ENCODE measurements at places on chromosomes 5 and 9.

- peak; percentile 34 for DNase-seq
Observed at GRCh38 chr9:114611516-114612271, 603 bp downstream of the TMEM268 start.

GRCh38 chr5:88256872-88257271 is 11.8 kb downstream of the TMEM161B start:
- DNase-seq: no peak

- DNase-seq: no peak
Observed at GRCh38 chr5:146796144-146796543, 82.4 kb downstream of the PPP2R2B start.

DNA sequence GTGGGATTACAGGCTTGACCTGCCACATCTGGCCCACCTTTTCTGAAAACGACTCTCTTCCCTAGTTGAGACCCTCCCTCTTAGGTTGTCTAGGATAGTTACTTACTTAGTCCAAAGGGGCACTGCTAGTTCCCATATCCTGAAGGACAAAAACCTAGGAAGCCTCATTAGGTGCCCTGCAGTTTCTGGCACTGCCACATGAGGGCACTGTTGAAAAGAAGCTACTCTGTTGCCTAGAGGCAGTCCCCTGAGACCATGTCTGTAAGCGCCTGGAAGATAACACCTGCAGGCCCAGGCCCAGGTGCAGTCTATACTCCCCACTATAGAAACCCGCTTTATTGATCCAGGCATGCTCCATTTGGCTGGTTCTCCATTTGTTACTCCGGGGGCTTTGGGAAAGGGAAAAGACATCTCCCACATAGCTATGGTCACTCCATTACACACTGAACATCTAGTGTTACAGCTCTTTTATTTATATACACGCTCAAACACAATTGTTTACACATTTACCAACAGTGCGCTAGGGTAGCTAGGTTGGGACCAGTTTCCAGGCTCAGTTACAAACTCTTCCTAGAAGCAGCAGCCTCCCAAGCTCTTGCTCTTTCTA is 73.4 kb upstream of the PPARGC1B start:
- DNase-seq: no peak

- DNase-seq: no peak
Observed at GRCh38 chr9:70052768-70053167, 9.1 kb downstream of the MAMDC2 start.

DNA sequence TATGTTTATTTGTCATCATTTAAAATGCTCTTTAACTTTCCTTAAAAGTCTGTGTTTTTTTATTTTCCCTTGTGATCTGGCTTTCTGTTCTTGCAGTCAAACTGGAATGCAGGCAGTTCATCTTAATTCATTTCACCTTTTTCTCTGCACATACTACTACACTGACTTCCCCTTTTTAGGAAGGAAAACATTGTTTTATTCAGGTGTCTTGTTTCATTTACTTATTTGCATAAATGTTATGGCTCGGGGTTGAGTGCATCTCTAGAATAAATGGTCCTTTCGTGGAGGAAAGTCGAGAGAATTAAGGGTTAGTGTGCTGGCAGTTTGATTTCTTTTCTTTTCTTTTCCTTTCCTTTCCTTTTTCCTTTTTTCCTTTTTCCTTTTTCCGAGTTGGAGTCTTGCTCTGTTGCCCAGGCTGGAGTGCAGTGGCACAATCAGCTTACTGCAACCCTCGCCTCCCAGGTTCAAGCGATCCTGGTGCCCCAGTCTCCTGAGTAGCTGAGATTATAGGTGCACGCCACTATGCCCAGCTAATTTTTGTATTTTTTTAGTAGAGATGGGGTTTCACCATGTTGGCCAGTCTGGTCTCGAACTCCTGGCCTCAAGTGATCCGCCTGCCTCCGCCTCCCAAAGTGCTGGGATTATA is 76.0 kb upstream of the LRRC70 start:
- no peak for DNase-seq

- no peak for DNase-seq
Observed at GRCh38 chr5:177256296-177256695, 47.2 kb downstream of the RAB24 start.

GRCh38 chr5:137283801-137284200 is 215.3 kb downstream of the SPOCK1 start:
- no peak for DNase-seq

- no peak for DNase-seq
Observed at GRCh38 chr9:20353524-20353923, 268.8 kb downstream of the MLLT3 start.

GRCh38 chr5:77849308-77849900 is 73.3 kb upstream of the TBCA start:
- DNase-seq: no peak

DNA sequence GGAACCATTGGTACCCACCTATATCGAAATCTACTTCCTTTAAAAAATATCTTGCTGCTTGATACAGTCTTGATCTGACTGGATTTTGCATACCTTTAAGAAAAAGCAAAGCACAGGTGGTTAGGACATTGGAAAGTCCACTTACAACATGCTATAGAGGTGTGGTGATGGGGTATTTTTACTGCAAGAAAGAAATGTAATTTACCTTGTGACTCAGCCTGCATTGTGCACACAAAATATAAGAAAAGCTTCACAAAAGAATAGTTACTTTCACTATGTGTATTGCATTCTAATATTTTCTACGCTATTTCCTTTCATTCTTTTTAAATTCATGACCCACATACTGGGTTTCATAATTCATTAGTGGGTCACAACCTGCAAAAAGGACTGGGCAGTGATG is 236.2 kb upstream of the RASEF start:
- DNase-seq: no peak

DNA sequence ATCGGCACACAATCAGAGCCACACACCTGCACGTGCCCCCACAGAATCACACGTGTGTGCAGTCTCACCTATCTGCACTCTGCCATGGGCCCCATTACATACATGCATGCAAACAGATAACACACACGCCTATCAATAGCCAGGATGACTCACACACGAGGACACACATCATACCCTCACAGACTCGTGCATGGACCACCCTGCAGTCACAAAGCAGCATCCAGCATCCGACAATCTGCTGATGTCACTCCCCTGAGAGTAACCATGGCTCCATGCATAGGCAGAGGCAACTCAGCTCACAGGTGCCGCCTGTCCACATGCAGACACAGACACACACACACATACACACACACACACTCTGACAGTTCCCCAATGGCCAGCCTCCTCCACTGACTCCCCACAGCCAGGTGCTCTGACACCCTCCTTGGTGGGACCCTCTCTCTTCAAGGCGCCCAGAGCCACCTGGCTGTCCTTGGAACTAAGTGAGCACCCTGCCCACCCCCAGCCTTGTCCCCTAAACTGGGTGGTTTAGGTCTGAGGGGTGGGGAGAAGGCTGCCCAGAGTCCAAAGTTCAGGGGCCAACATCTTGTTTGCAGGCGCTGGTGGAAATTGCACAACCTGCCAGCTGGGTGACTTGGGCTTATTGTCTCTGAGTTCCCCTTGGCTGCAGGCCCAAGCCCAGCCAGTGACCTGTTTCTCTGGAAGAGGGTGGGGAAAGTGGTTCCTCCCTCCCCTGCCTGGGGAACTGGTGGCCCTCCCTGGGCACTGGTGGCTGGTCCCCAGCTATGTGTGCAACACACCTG is 34.6 kb upstream of the NEK6 start:
- no peak for DNase-seq

- DNase-seq: no peak
Observed at GRCh38 chr5:123671711-123672456, 159.9 kb downstream of the CSNK1G3 start.

DNA sequence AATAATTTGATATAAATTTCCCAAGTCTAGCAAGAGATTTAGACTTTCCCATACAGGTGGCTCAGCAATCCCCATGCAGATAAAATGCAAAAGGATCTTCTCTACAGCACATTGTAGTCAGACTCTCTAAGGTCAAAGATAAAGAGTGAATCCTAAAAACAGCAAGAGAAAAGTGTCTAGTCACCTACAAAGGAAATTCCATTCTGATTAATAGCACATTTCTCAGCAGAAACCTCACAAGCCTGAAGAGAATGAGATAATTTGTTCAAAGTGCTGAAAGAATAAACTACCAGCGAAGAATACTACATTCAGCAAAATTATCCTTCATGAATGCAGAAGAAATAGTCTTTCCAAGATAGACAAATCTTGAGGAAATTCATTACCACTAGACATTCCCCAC is 493.3 kb downstream of the PRELID2 start:
- DNase-seq: no peak

DNA sequence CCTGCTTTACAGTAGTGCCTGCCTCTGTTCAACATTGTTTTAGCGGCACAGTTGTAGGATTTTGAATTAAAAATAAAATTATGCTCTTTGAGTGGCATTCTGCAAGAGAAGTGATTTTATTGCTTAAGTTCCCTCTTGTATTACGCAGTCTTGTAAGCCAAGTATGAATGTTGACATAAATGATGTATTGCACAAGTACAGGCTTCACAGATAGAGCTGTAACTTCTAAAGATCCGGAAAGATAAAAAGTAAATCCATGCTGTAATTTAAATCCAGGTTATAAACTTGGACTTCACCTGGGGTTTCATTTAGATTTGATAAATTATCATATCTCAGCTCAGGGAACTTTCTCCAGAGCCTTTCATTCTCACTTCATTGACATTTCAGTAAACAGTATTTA is 1114.7 kb downstream of the PTPRD start:
- DNase-seq: no peak

- DNase-seq: no peak
Observed at GRCh38 chr9:14690948-14691730, 2.1 kb downstream of the ZDHHC21 start.

DNA sequence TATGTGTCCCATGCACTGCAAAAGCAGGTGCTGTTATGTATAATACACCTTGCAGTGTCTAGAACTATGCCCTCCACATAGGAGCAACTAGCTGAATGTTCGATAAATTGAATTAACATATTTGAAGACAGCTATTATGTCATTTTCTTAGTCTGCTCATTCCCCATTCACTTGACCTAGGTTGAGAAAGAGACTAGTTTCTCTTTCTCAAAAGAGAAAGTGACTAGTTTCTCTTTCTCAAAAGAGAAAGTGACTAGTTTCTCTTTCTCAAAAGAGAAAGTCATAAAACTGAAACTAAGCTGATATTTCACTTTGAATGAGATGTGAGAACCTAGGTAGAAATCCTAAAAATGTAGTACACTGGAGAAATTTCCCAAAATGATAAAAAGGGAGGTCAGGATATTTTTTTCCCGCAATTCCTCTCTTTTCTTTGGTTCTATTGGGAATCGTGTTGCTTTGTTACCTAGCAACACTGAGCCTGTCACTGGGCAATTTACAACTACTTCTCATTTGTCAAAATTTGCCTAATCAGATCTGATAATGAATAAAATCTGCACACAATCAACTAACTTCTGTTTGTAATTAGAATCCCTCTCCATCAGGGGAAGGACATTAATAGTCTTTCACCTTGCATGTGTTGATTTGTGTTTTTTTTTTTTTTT is 132.0 kb upstream of the GRIA1 start:
- no peak for DNase-seq

- DNase-seq: no peak
Observed at GRCh38 chr9:103304797-103305196, 309.7 kb downstream of the CYLC2 start.

DNA sequence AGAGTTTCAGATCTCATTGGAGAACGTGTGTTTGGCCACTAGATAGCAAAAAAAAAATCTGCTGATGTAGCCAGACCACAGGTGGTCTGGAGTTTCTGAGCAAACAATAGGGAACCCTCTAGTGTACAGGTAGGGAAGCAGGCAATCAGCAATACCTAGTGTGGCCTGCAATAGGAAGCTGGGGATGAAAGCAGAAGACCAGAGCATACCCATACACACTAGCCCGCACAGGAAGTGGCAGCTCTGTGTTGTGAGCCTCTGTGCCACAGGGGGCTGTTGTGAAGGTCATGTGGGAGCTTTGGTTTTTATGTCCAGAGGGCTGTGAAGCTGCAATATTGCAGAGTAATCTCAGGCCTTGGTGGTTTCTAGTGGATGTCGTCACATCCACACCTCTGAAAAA is 81.2 kb downstream of the MTAP start:
- no peak for DNase-seq

DNA sequence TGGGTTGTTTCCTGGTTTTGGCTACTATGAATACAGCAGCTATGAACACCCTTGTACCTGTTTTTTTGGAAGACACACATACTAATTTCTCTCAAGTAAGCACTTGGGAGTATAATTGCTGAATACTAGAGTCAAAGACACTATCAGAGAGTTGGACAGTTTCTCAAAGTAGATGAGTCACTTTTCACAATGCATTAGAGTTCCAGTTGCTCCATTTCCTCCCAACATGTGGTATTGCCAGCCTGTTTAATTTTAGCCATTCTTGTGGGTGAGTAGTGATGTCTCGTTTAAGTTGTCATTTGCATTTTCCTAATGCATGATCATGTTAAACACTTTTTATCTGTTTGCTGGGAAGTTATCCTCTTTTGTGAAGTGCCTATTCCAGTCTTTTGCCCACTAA is 81.6 kb upstream of the GDNF start:
- no peak for DNase-seq

DNA sequence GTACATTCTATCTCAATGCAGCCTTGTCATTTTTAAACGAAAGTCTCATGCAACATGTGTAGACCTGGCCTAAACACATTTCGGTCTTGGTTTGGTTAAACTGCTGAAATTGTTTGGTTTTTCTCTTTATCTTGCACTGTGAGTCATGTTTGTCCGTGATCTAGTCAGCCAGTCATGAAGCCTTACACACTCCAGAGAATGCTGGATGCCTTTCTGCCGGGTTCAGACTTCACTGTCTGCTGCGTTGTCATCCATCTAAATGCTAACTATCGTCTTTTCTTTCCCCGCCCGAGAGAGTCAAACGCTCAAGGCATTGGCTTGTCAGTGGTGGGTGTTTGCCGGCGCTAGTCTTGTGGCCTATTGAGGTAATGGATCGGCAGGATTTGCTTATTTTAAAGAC is 1194.6 kb upstream of the WWC1 start:
- no peak for DNase-seq

GRCh38 chr9:69932901-69933300 is 110.7 kb upstream of the MAMDC2 start:
- DNase-seq: no peak

DNA sequence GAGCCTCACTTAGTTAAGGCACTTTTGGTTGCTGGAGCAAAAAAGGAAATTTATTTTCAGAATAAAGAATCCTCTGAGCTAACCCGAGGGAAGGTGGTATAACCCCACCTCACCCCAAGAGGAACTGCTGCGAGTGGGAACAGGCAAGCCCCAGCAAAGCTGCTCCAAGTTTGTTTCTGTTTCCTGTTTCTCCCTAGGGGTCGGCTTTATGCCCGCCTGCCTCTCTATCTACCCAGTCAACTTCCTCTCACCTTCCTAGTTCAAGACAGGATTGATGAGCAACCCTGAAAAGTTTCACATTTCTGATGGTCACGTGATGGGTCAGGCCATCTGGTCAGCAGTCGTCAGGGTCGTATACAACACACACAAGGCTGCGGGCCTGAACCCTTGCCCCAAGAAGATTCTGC is 31.1 kb downstream of the TRIO start:
- no peak for DNase-seq

GRCh38 chr5:124252191-124252638 is 494.2 kb downstream of the ZNF608 start:
- no peak for DNase-seq

GRCh38 chr5:163880302-163880701 is 374.9 kb downstream of the MAT2B start:
- no peak for DNase-seq
